NB4 (cell line): ENCODE measurements at places on chromosomes 12 and 14.

- peak; percentile 81 for DNase-seq
Observed at GRCh38 chr12:57213058-57213715, 3.4 kb upstream of the NXPH4 start.

DNA sequence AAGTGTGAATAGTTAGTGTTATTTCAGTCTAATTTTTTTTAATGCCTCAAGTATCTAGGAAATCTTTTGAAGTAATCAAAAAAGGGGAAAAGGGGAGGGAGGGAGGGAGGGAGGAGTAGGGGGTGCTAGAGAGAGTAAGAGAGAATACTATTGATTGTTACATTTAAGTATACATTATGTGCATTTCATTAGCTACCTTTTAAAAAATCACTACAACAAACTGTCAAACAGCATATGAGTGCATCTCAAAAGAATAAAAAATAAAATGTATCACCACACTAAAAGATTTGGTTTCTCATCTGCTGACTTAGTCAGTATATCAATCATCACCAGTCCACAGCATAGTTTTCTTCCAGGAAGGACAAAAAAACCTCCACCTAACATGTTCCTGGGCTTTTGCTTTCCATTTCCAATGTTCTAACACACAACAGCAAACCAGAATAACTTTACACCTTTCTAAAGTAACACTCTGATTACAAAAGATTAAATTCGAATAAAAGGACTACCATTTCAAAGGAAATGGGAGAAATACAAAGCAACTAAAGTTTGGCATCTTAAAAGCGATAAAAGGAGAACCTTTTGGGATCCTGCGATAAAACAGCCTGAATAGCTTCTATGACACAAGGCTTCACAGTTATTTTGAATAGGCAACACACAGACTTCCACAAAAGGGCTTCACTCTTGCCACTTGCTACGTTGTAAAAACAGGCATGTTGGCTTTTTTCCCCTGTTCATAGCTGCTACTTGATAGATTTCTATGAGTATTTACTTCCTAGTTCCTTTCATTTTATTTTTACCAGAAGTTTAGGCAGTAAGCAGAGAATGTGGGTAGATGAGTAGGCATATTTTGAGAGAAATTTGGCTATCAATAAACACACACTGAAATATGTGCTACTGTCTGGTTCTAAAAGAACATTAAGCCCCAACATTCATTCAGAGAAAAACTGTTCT lies 160.9 kb downstream of the EPS8 start:
- DNase-seq = peak; percentile 4

GRCh38 chr12:132593938-132594358 lies 16.4 kb downstream of the LRCOL1 start:
- DNase-seq = peak; percentile 84

GRCh38 chr12:120998435-120998834 lies 17.9 kb downstream of the C12orf43 start:
- DNase-seq = no peak

GRCh38 chr14:36835128-36835527 lies 173.5 kb downstream of the PAX9 start:
- DNase-seq = peak; percentile 62

DNA sequence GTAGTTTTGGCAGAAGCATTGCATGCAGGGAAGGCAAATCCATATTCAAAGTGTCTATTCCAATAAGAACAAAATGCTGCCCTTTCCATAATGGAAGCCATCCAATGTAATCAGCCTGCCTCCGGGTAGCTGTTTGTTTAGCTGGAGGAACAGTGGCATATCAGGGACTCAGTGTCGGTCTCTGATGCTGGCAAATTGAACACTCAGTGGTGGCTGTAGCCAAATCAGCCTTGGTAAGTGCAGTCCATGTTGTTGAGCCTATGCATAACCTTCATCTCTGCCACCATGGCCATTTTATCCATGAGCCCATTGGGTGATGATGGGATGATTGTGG lies 147.8 kb upstream of the MAX start:
- no peak for DNase-seq

- no peak for DNase-seq
Observed at GRCh38 chr12:123696646-123697045, 15.5 kb upstream of the ATP6V0A2 start.

GRCh38 chr14:72924337-72924736 lies 1.9 kb upstream of the DCAF4 start:
- no peak for DNase-seq

DNA sequence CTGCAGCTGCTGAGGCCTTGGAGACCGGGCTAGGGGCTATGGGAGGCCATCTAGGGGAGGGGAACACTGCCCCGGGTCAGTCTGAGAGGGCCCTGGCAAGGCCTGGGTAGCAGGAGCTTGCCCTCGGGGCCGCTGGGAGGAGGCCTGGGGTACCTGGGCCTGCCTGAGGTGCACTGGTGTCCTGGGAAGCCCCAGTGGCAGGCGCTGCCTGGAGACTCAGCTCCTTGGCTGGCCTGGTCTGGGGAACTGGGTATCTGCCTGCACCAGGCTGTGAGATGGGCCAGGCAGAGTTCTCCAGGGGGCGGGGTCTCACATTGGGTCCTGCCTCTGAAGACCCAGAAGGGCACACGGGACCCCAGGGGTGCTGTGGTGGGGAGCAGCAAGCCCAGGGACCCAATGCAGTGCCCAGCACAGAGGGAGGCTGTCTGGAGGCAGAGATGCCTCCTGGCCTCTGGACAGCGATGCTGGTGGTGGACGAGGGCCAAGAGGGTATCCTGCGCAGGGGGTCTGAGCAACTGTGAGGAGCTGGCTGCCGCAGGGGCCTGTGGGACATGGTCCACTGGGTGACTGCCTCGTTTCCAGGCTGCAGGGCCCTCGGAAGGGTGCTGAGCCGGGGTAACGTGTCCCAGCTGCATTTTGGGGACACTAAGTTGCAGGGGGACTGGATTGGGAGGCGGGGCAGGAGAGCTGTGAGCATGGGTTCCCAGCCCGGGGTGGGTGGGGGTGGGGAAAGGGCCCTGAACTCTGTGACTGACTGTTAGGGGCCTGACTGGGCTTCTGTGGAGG lies 7.4 kb upstream of the MTA1 start:
- no peak for DNase-seq

GRCh38 chr14:31070431-31070830 lies 44.3 kb upstream of the STRN3 start:
- DNase-seq = no peak

DNA sequence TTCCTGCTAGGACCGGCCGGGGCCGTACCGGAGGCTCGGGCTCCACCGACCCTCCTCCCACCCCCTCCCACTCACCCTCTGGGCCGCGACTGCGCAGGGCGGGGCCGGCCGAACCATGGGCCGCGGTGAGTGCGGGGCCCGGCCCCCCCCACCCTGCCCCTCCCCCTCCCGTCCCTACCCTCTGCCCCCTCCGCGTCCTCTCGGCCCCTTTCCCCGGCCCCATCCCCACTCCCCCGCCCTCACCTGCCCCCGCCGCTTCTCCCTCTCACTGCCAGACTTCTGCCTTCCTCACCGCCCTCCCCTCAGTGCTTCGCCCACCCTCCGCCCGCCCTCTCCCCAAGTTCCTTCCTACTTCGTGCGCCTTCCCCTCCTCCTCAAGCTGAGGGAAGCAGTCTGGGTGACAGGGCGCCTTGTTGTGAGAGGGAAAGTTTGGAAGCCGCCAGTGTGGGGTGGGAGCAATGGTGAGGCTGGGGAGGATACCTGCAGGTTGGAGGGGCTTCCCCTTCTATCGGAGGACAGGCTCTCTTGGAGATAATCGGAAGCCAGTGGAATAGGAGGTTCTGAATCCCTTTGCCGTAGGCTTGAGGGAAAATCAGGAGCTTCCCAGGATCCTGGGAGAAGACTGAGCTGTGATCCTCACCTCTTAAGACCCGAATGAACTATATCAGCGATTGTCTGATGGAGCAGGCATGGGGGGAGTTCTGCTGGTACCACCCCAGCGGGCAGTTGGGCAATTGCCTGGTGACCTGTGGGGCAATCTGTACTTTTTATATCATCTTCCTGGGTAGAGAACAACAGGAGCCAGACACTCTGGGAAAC lies 472 bp downstream of the MBD6 start:
- peak; percentile 92 for DNase-seq

GRCh38 chr14:31740688-31741087 lies 179.5 kb downstream of the NUBPL start:
- DNase-seq = no peak

- no peak for DNase-seq
Observed at GRCh38 chr12:47004634-47005033, 74.8 kb upstream of the PCED1B start.

DNA sequence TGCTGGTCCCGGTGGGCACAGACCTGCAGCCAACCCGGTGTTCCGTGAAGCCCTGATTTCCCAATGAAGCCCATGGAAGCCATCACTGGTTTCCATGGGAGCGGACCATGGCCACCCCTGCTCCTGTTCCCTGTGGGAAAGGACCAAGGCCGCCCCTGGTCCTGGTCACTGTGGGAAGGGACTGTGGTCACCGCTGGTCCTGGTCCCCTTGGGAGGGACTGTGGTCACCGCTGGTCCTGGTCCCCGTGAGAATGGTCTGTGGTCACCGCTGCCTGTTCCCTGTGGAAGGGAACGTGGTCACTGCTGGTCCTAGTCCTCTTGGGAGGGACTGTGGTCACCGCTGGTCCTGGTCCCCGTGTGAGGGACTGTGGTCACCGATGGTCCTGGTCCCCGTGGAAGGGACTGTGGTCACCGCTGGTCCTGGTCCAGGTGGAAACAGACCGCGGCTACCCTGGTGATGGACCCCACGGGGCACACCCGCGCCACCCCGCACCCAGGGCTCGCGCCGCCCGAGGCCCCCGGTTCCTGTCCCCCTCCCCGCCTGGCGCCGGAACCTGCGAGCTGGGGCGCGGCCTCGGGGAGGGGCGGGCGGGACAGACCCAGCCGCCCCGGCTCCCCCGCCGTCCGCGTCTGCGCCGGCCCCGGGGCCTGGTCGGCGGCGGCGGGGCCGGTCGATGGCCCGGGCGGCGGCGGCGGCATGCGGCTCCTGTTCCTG lies at the start of gene GLT1D1:
TSS of gene GLT1D1 (plus strand) at position 594 of the 715 bp plus-strand sequence. CDS start at position 698, 104 bp downstream.
- no peak for DNase-seq

DNA sequence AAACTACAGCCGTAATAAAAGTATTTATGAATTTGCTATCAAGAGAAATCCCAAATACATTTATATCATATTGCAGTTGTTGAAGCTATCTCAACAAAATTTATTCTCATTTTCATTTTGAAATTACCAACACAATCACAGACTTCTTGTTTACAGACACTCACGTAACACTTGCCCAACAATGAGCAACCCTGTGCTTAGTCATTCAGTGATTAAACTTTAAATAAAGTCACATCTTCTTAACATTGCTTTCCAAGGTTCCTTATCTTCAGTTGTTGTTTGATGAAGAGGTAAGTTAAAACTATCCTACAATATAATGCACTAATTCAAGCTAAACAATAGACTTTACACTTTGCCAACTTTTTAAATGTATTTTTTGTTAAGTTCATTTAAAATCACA lies 601.8 kb downstream of the SLC16A7 start:
- no peak for DNase-seq

GRCh38 chr14:58746261-58746660 lies 108.5 kb downstream of the DACT1 start:
- no peak for DNase-seq

DNA sequence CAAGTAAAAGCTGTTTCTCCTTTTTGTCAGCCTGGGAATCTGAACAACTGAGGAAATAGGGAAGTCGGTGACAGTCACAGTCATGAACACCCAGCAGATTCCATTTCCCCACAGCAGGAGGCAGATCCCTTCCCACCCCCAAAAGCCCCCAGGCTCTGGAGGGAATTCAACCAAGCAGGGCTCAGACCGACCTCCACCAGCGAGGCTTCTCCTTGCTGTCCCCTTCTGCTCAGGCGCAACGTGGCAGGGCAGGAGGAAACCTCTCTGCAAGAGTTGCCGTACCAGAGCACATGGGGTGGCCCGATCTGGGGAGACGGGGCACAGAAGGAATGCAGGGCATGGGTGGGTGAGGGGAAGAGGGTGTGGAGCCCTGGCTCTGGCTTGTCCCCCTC lies 319 bp downstream of the GALNT6 start:
- DNase-seq = peak; percentile 82

DNA sequence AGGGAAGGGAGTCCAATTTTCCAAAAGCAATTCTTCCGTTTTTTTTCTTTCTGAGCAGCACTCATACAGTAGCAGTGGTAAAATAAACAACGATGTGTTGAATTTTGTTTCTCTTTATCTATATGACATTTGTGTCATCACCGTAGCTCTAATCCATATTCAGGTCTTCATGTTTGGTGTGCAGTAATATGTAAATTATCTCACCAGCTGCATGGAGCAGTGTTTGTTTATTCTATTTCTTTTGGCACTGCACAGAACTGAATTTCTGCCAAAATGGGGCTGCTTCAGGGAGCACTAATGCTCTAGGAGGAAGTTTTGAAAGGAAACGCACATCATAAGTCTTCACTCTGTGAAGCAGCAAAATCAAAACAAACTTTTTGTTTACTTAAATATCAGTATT lies 130.0 kb upstream of the NPAS3 start:
- DNase-seq = no peak

DNA sequence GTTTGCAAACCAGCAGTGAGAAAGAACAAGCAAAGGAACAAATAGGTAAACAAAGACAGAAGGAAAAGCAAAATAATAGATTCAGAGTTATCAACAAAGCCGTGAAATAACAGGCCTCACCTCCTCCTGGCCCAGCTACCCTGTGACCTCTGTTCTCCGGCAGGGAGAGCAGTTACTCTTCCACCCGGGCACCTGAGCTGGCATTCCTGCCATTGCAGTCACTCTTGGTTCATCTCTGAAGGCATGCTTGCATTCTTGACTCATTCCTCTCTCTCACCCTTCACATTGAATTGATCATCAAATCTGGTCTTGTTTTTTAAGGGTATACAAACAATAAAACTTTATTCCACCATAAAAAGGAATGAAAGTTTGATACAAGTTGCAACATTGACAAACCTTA lies 95.1 kb downstream of the TTC8 start:
- DNase-seq = no peak

DNA sequence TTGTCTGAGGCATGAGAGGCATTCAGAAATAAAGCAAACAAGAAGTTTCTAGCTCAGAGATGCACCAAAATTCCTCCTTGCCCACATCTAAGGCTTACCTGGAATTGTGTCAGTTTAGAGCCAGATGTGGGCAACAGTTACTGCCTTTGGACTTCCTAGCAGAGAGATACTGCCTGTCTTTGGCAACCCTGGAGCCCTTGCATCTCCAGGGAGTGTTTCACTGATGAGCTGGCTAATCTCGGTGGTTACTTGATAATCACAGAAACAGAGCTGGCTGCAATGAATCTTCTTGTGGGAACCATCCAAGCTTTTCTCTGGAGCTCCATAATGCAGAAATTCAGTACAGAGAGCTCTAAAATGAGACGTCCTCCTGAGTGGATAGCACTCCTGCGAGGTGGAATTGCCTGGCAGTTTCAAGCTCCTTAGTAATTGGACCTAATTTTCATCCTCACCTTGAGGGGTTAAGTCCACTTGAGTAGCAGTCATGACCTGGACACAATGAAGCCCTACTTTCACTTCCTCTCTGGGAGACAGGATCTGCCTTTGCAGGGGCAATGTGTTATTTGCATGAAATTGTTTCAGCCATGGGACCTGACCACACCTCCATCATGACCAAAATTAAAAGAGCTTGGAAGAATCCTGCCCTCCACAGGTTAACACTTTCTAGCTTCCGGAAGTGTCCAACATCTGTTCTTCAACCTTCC lies 108.8 kb upstream of the ARHGAP5 start:
- DNase-seq = peak; percentile 8
